ENCODE measurements at places on chromosomes 3 and 15.

GRCh38 chr3:183312433-183312832 is 59.4 kb downstream of the B3GNT5 start:
- no peak for DNase-seq

GRCh38 chr15:62449638-62450037 is 284.6 kb upstream of the C2CD4B start:
- no peak for DNase-seq

DNA sequence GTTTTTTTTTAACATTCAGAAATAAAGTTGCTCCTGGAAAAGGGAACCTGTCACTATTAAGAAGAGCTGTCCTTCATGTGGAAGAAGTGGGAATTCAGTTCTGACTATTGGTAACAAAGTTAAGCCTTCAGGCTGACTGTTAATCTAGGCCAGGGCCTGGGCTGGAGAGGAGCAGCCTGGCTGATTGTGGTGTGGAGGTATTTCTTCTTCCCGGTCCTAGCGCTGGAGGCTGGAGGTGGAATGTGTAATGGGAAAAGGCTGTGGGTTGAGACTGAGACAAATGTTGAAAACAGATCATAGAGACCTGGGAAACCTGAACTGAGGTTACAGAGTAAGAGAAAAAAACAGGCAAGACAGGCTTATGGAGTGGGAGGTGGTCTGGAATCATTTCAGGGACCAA is 23.8 kb upstream of the SH3BP5 start:
- no peak for DNase-seq

- DNase-seq = no peak
Measured at GRCh38 chr15:33584797-33585196, 274.0 kb downstream of the RYR3 start.

GRCh38 chr3:41053220-41053619 is 146.1 kb upstream of the CTNNB1 start:
- DNase-seq = no peak

DNA sequence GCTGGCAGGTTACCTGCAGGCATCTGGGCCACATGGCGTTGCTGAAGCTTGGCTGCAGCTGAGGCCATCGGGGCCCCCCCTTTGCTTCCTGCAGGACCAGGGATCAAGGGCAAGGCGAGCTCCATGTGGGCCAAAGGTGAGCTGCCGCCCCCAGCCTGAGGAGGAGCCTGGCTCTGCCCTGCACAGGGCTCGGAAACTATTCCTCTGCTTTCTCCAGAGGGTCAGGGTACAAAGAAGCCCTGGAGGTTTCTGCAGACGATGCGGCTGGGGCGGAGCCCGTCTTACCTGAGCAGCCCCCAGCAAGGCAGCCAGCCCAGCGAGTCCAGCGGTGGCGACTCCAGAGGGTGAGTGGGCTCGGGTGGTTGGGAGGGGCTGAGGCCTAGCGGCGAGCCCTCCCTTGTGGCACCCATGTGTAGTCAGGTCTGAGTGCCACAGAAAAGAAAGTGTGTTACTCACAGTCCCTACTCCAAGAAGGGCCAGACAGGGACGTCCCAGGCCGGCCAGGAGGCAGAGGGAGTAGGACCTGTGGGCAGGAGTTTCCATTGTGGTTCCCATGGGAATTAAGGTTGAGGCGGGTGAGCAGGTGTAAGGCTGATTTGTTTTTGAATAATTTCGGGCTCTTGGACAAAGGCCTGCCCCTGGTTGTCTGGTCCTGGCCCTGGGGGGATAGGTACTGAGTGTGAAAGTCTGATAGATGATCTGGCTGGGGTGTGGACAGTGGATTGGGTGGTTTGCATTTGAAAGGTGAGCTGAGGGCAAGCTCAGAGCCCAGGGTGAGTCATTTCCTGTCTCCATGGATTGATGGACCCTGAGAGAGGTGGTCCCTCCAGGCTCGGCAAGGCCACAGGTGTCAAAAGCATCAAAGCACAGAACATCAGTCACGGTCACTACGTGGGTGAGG is 25.4 kb downstream of the CFAP100 start:
- DNase-seq = no peak

DNA sequence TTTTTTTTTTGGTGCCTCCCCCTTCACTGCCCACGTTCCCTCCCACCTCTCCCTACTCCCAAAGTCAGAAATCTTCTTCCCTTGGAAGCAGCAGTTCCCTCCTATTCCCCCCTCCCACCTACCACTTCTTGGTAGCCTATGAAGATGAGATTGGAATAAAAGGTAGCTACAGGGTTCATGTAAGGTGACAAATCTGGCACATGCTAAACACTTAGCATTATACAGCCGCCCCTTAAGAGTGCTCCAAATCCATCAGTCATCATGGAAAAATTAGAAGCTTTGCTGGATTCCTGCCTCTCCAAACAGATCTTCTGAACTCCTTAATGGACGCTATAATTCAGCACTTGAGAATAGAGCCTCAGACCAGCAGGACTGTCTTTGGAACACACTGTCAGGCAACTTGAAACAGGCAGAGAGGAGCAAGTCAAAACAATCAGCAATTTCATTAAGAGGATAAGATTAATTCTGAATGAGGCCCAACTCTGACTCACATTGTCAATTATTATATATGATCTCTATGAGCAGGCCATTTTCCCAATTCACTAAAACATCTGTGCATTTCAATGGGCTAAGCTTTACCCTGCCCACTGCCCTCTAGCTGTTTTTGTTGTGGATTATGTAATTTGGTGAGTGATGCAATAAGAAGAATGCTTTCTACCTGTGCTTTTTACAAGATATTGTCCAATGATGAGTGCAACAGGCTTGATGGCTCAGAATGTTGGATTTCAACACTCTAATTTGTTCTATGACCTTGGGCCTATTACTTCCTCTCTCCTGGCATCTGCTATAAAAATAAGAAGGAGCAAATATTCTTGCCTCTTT is 34.6 kb upstream of the SPRED1 start:
- no peak for DNase-seq

DNA sequence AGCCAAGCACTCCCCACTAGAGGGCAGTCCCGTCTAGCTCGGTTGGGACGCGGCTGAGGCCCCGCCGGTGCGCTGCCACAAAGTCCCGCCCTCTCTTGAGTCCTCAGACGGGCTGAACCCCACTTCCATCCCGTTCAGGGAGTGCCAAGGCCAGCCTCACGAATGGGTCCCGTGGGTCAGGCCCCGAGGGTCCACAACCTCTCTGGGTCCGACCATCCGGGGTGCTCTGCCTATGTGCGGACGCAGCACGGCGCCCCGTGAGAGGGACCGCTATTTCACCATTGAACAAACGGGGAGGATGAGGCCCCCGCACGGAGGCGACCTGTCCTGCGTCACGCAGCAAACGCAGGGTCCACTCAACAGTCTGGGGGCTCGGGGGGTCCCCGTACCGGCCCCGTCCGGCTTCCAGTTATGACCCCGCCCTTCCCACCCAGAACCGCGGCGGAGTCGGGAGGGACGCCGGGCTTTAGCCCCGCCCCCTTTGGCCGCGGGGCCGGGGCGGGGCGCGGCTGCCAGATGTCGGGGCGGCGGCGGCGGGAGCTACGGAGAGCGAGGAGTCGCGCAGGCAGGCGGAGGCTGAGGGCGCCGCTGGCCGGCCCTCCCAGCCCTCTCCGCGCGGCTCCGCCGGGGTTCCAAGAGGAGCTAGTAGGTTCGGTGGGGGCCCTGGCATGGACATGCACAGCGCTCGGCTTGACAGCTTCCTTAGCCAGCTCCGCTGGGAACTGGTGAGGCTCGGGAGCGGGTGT is at the start of gene INKA1:
INKA1 (plus strand) TSS at position 543 of the 746 bp plus-strand sequence; CDS start at position 675, 132 bp downstream.
- peak; percentile 75 for DNase-seq

All from stimulated activated CD4-positive, alpha-beta T cell treated with anti-CD3 and anti-CD28 coated beads, Interleukin-15, amount 100 ng/mL, for 1 hour (primary cell).